ENCODE measurements at places on chromosomes 4 and X.
A peak's percentile ranks its signal among the peaks of the same experiment; 100 is the strongest.

- no peak for DNase-seq
Observed at GRCh38 chr4:185011408-185011807, 6.9 kb upstream of the HELT start.

- no peak for DNase-seq
Observed at GRCh38 chrX:40171513-40172400, 74.0 kb upstream of the BCOR start.

GRCh38 chr4:186192066-186192612 is 772 bp downstream of the CYP4V2 start:
- peak; percentile 55 for DNase-seq

DNA sequence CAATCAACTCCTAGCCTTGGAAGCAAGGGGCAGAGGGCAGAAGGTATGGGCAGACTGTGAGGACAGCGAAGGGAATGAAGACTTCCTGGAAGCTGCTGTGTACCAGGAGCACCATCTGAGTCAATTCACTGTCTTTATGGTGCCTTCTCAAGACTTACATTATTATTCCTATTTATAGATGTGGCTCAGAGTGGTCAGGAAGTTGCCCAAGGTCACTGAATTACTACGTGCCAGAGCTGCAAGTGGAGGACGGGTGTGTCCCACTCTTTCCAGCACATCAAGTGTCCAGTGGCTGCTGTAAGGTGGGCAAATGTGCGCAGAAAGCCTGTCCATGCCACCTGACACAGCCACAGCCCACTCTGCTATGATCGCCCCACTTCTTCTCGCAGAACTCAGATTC is 32.0 kb downstream of the SMPX start:
- DNase-seq, result no peak

- no peak for DNase-seq
Observed at GRCh38 chr4:17490575-17491059, 21.3 kb downstream of the QDPR start.

DNA sequence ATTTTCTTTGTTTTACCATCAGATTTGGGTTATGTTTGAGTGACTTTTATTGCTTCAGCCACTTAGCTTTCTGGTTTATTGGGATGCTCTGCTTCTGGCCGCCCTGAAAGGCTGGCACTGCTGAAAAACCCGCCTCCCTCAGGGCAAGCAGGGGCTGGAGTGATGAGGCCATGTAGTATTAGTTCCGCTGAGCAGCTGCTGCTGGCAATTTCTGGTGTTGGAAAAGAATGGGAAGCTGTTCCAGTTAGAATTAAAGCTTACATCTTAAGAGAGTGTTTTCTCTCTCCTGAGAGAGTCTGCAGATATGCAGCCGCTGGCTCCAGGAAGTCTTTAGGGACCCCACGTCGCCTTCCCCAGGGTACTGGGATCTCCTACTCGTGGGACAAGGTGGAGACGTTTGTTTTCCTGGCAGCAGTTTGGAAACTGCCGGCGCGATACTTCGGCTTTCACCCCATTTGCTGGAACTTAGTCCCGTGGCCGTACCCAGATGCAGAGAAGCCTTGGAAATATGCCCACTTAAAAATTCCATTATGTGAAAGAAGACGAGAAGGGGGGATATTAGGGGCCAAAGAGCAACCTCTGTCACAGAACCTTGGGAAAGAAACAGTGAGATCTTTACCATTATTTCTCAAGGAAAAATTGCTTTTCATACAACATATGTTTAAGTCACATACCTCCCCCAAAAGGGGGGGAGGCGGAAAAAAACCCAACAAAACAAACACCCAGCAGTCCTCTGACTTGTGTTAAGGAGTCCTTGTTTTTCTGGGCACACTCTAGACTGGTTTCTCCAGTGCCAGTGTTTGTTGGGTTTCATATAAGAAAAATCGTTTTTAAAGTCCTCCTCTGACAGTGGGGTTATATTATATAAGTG is 72.6 kb downstream of the TMEM131L start:
- DNase-seq, result no peak

GRCh38 chr4:148692242-148692641 is 250.0 kb upstream of the NR3C2 start:
- no peak for DNase-seq

GRCh38 chr4:181470306-181470705 is 772.9 kb upstream of the TENM3 start:
- DNase-seq, result no peak

DNA sequence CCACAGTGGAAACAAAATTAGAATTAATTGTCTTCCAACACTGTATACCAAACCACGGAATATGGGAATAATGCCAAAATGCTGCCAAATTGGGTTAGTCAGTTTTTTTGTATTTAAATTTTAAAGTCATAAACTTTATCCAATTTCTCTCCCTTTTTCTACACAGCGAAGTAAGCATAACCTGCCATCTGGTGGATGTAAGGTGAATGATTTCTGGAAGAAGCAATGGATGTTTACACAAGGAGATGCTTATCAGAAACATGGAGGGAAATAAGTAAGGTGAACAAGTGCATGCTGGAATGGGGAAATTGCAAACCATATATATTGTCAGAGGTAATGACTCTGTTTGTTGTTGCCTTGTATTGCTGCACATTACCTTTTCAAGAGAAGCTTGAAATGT is 691.9 kb downstream of the TECRL start:
- no peak for DNase-seq

DNA sequence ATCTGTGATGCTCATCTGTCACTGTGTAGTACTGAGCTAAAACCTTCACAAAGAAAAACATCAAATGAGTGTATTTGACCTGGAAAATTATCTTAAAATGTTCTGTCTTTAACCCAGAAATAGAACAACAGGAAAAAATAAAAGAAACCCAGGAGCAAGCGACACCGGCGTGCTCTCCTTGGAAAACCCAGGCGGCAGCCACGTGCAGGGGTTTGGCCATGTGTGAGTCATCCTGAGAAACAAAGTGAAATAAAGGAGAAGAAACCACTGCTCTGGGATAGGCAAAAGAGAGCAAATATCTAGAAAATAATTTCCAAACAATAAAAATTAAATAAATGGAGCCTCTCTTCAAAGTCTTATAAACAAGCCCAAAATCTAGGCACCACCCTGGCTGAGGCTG is 20.0 kb upstream of the TMEM128 start:
- DNase-seq, result no peak

DNA sequence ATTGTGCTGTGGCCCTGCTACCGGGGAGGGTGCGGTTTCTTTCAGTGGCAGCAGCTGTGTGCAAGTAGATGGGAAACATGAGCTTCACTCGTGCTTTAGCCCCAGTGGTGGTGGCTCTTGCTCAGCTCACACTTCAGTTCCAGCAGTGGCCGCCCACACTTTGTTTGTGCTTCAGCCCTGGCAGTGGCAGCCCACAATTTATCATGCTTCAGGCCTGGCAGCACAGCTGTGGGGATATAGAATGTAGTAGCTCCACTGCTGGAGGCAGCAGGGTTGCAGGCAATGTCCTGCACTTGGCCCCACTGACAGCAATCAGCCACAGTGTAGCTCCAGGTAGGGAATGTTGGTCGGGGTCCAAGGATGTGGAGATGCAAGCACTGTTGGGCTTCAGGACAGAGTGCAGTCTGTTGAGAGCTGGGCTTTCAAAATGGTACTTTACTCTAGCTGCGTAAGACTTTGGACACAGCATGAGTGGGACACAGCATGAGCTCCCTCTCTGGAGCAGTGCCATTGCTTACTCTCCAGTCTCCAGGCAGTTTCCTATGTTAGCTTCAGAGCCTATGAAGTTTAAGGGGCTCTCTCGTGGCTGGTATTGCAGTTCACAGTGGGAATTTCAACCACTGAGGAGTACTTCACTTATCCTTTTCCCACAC is 413.1 kb downstream of the PDGFC start:
- DNase-seq, result no peak

GRCh38 chr4:38236003-38236402 is 275.8 kb downstream of the PTTG2 start:
- no peak for DNase-seq

DNA sequence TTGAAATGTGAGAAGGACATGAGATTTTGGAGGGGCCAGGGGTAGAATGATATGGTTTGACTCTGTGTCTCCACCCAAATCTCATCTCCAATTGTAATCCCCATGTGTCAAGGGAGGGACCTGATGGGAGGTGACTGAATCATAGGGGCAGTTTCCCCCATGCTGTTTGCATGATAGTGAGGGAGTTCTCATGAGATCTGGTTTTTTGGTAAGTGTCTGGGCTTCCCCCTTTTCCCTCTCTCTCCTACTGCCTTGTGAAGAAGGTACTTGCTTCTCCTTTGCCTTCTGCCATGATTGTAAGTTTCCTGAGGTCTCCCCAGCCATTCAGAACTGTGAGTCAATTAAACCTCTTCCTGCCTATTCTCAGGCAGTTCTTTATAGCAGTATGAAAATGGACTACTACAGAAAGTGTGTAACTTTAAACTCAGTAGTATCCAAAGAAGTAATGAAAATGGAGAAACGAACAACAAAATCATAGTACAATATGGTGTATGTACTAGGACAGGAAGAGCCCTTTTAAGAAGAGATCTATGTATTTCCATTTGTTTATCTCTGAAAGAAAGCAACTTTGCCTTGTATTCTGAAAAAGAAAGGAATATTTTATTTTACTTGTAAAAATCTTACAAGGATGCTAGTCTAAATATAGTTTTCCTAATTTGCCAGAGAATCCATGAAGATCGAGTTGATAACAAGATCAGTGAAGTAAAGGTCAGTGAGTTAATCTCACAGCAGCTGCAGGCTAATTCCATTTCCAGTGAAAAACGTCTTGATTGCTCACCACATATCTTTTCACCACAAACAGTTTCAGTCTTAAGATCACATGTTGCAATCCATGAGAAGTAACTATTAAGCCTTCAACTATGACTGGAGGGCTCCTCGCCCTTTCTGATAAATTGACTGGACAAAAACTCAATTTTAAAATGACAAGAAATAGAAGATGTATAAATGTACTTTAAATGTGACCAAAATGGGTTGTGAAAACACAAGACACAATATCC is 20.5 kb downstream of the PKD2 start:
- DNase-seq, result no peak

- no peak for DNase-seq
Observed at GRCh38 chr4:83238393-83239248, 46.0 kb downstream of the COQ2 start.

- no peak for DNase-seq
Observed at GRCh38 chrX:130176354-130176776, 4.6 kb downstream of the RAB33A start.

GRCh38 chr4:77493120-77493752 is 112.4 kb upstream of the CXCL13 start:
- no peak for DNase-seq

GRCh38 chr4:4216648-4217047 is 10.1 kb downstream of the OTOP1 start:
- DNase-seq, result no peak

DNA sequence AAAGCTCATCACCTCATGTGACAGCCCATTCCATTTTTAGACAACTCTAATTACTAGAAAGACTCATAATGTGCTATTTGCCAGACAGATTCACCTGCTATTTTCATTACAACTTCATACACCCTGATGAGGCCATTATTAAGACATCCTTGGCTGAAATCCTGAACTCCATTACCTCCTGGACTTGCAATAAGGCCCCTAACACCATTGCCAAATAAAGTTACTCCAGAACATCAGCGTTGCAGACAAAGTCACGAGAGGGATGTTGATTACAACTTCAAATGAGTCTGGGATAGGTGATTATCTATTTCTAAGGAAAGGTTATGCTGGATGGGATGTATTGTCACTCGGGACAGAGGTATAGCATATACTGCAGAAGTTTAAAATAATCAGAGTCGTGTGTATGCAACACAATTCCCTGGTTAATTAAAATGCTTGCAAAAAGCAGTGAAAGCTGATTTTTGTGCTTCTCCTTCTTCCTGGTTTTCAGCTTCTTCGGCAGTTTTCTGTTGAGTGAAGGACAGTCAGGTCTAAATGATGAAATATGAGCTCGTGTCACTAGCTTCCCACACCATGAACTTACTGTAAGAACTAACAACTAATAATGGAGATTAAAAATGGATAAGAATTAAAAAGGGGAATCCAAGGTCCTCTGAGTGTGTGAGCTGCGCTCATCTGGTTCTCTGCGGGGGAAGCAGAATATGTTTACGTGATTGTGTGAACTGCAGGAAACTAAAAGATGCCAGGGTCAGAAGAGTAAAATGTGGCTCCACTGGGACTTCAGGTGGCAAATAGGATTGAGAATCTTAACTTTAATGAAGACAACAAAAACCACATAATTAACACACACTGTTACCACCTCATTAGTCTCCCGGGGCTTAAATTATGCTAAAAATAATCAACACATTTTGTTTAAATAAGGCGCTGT is 17.6 kb upstream of the SOD3 start:
- no peak for DNase-seq

- no peak for DNase-seq
Observed at GRCh38 chrX:68915778-68916177, 87.0 kb downstream of the EFNB1 start.

- DNase-seq, result no peak
Observed at GRCh38 chr4:41819621-41820020, 71.1 kb upstream of the PHOX2B start.

- DNase-seq, result no peak
Observed at GRCh38 chr4:77990904-77991358, 66.2 kb upstream of the FRAS1 start.

DNA sequence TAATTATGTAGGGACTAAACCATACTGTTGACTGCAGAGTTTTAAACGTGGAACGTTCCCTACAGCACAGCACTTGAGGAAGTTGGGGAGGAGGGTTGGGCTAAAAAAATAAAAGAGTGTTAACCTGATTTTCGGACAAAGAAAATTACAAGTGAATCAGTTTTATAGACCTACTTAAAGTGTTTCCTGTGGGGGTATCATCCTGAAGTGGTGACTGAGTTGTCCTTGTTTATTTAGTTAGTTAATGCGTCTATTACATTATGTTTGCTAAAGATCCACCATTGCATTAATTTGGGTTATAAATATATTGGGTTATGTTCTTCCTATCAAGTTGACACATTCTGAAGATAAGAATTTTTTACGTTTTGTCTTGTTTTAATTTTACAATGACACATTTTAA is 14.7 kb downstream of the UNC5C start:
- no peak for DNase-seq

DNA sequence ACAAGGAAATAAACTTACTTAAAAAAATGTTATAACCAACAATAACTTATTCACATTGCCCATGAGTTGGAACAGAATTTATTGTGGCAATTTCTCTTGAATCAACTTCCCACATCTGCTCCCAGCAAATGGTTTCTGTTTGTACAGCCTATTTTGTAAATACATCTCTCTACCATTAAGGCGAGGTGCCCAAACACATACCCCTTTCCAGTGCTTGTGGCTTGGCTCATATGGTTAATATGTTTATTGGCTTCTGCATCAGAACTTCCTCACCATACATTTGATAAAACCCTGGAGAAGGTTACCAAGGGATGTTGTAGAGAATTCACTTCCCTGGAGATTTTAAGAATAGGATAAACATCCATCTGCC is 207.1 kb downstream of the SOWAHB start:
- no peak for DNase-seq

Measured in CD4-positive, CD25-positive, alpha-beta regulatory T cell (primary cell).